ENCODE measurements at places on chromosomes 1 and 21.

DNA sequence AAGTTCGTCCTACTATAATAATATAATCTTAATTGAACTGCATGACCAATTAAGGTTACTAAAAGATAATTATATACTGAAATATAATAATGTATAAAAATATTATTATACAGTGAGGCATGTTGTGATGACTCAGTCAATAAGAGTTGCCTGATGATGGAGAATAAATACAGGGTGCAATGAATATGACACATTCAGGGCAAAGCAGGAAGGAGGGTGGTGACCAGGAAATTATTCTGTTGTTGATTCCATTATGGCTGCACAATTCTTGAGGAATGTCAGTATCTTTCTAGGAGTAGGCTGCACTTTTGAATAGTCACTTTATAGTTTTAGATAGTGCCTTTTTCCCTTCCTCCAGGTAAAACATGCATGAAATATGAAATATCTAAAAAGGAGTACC lies 46.4 kb upstream of the RGS21 start:
- no peak for DNase-seq

DNA sequence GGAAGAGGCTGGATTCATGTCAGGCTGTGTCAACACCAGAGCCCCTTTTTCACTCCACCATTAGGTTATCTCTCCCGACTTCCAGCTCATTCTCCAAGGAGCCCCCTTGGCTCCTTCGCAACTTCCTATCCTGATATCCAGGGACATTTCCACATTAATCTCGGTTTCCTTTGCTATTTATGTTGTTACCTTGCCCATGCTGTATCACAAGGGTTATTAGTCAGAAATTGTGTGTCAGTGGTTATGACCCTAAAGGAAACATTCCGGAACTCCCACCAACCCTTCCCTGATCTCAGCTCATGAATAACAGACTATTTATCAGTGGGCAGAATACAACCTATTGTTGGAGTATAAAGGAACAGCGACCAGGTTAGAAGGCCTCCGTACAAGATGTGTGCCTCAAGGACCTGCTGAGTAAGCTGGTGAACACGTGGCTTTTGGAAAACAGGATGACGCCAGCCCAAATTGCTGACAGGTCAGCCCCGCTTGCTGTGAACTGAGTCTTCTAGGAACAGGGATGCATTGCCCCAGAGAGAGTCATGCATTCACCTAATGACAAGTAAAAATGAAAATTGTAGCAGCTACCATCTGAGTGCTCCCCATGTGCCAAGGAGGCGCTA lies 121.5 kb downstream of the PLPP3 start:
- no peak for DNase-seq

DNA sequence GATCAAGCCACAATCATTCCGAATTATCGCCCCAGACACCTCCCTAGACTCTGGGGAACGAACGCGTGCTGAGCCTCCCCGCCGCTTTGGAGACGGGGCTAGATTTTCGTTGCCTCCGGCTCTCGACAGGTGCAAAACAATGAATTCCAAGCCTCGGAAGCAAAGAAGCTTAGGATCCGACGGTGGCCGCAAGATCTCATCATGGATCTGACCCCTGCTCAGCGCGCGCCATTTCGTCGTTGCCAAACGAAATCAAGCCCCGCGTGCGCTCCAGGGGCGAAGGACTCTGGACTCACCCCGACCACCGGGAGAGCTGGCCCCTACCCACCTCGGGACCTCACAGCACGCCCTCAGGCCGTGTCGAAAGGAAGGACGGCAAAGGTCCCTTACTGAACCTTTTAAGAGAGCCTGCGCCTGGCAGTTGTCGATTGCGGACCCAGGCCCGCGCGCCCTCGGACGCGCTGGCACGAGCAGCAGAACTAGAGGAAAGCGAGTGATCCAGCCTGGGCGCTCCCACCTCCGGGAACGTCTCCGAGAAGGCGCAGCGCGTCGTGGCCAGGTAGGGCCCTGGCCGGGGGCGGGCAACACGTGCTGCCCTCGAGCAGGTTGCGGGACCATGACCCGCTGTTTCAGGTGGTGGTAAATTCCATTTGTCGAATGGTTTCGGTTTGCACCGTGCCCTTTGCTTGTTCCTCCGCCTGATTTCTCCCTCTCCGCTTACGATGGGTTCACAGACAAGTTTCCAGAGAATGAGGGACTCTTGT lies 1.6 kb upstream of the RUNX3 start:
- DNase-seq = no peak

DNA sequence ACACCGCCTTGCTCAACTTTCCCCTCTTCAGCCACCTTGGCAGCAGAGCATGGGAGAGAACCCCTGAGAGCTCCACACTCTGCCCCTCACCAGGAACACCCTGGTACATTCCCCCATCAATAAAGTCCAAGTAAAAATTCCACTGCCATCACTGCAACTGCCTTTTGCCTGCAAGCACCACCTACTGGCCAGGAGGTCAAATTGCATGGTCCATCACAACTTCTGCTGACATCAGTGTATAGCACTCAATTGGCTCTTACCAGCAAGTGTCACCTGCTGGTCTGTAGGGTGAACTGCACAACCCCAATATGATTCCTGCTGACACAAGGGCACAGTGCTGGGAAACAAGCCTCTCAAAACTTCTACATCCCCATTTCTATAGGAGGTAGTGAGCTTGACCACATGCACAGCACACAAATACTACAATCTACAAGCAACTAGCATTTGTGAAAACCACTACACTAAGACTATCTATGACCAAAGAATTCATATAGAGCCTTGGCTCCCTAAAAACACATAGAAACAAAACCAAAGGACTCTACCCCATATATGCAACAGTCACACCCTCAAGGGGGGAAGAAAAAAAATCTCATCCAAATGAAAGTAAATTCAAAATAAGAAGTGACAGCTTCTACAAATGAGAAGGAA lies 69.2 kb downstream of the FASLG start:
- DNase-seq = no peak

- DNase-seq = peak; percentile 23
Observed at GRCh38 chr1:218273762-218274479, 11.2 kb upstream of the RRP15 start.

- DNase-seq = no peak
Observed at GRCh38 chr1:208791456-208791855, 547.3 kb upstream of the PLXNA2 start.

DNA sequence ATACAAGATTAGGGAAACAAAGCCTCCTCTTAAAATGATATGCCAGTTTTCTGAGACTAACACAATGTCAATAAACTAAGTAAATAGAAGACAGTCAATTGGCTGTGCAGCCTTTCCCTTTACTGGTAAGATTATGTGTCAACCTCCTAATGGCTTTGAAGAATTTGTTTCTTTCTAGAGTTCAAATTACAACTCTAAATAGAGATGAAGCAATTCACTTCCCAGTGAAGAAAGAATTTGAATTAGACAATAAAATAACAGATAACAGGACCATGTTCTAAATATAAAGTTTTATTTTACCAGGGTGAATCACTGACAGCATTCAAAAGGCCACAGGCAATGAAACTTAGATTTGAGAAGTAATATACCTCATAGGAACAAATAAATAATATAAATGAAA lies 680.3 kb downstream of the PLA2G4A start:
- no peak for DNase-seq

- DNase-seq = no peak
Observed at GRCh38 chr1:241532162-241532531, at the start of gene KMO. TSS of gene KMO (plus strand) at chr1:241532378. CDS start at chr1:241532445, 67 bp downstream.

GRCh38 chr1:236581528-236581927 lies 22.8 kb downstream of the HEATR1 start:
- DNase-seq = no peak

Measured in hematopoietic multipotent progenitor cell (in vitro differentiated cells).